ENCODE measurements at places on chromosomes 16 and 17.

GRCh38 chr17:82029990-82030469 lies 1.4 kb upstream of the RAC3 start:
- DNase-seq: no peak

- no peak for DNase-seq
Measured at GRCh38 chr16:84742641-84743092, 42.9 kb downstream of the USP10 start.

DNA sequence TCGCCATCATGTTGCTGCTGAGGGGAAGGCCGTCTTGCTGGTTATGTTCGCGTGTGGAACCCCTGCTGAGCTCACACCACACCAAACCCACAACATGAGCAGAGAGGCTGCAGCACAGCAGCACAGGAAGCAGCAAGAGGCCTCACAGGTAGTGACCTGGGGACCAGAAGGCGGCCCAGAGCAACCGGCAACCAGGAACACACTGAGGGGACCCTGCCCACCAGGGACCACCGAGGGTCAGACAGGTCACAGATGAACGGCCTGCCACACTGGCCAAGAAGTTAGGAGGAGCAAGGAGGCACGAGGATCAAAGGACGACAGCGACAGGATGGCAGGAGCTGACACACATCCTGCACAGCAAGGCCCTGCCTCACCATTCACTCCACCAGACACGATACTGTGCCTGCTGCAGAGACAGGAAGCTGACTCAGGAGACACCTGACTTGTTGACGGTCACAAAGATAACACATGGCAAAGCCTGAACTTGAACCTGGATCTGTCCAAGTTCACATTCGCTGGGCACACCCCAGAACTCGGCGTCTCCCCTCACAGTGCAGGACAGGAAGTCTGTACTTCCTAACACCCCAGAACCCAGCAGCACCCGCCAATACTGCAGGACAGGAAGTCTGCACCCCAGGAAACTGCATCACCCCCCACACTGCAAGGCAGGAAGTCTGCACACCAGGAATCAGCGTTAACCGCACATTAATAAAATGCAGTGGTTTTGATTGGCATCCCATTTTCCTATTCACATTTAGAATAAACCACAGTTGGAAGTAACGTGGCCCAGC lies 98.5 kb downstream of the ZNF778 start:
- DNase-seq: peak; percentile 79

DNA sequence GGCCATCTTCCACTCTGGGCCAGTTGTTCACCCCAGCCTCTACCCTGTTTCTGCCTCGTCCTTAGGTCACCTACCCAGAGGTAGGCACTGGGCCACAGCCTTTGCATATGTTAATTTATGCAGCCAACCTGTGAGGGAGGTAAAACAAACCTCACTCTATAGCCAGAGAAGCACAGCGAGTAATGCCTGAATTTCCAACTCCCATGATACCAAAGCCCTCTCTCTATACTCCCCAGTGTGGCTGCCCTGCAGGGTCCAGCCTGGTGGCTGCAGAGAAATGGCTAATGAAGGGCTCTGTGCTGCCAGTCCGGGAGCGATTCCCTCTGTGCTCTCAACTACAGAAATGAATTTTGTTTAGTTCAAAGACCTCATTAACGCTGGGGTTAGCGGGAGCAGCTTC lies 397.0 kb upstream of the CCL2 start:
- DNase-seq: no peak

DNA sequence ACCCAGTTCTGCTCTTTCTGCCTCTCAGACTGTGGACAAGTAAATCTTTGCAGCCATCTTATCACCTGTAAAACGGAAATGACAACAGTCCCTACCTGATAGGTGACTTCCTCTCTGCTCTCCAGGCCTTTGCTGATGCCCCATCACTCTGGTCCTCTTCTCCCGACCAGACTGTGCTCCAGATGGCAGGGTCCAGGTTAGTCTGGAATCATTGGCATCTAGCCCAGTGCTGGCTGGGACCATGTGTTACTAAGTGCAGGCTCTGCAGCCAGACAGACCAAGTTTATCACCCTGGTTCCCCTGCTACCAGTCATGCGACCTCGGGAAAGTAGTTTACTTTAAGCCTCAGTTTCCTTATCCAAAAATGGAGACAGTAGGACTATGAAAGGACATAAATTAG lies 1.8 kb upstream of the NUBP1 start:
- no peak for DNase-seq

GRCh38 chr17:1559047-1560043 lies 3.2 kb downstream of the PITPNA start:
- no peak for DNase-seq

DNA sequence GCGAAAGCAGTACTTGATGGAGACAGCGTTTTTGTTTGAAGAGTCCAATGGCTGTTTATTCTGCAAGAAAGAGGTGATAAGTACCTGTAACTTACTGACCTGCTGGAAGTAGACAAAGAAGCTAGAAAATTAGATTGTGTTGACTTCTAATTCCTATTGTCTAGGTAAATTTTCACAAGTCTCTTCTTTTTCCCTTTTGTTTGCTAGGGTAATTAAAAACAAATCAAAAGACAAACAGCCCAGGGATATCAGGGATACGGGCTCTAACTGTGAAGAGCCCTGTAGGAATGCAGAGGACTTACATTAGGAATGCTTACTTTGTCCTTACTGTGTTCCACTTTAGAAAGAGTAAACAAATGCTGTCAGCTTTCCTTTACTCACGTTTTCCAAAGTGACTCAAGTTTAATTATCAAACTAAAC lies 7.0 kb downstream of the PSME3IP1 start:
- no peak for DNase-seq

GRCh38 chr16:68973611-68974120 lies 130.3 kb downstream of the TANGO6 start:
- DNase-seq: no peak

GRCh38 chr17:73292031-73292531 lies 19.7 kb downstream of the CDC42EP4 start:
- DNase-seq: no peak

- DNase-seq: no peak
Measured at GRCh38 chr16:56792967-56793366, 63.0 kb downstream of the NUP93 start.

DNA sequence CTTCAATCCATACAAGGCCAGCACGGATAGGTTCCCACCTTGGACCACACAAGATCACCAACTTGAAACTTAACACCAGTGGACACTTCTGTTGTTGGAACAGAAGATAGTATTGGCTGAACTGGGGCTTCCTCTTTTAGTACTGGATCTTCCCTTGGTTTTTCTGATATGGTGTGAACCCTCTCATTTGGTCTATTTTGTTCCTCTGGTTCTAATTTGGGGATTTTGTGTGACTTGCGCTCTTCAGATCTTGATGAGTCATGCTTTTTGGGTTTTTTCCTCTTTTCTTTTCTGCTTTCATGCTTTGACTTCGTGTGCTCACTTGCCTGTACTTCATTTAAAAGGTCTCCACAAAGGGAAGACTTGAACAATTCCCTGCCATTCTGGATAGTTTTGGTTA lies 39.0 kb downstream of the SOST start:
- DNase-seq: peak; percentile 20
